ENCODE measurements at places on chromosomes 4 and X. TPM values are rescaled to one million over a fixed set of nuclear protein-coding genes. Genes with fewer than 3 reads are reported as not detected.

Gene CLGN
- total RNA-seq: not detected

Gene VCX3B
- total RNA-seq: not detected

Gene FAM241A
- 0.36 TPM for total RNA-seq

Gene UVSSA
- total RNA-seq: 48.0 TPM

Gene UBE2K
- 38.0 TPM for total RNA-seq

Gene KCNE5
- 1.1 TPM for total RNA-seq

Gene VSIG4
- total RNA-seq: 1.3 TPM

Gene RPA4
- total RNA-seq: 0.99 TPM

Gene VAMP7
- total RNA-seq: 33.6 TPM

Gene CCDC158
- total RNA-seq: not detected

Gene ASMT
- 0.79 TPM for total RNA-seq

Gene ALG13
- total RNA-seq: 57.3 TPM

Gene SMARCA1
- total RNA-seq: not detected

Gene GPR119
- not detected for total RNA-seq

- no peak for DNase-seq
Observed at GRCh38 chr4:100949350-100949935, 397.9 kb downstream of the PPP3CA start.

DNA sequence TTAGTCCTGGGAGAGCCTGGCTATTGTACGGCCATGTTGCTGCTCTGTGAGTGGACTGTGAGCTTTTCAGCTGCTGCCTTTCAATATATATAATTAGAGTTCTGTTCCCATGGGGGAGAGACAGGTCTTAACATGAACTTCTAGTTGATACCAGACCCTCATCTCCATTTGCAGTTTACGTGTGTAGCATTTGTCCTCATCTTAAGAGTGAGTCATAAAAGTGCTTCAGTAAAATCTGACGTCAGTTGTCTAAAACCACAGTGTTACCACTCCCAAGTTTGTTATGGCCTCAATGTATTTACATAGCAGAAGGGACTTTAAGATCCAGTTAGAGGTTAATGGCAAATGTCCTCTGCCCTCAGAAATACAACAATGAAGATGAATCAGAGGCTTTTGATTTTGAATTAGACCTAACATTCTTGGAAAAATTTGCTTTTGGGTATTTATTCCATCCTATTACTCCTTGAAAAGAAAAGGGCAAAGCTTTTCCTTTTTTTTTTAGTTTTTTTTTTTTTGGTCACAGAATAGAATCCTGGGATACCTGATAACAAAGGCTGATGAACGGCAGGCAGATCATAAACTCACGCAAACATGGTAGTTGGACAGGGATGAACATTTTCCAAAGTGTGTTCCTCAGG lies 38.6 kb downstream of the PHOX2B start:
- DNase-seq: no peak

GRCh38 chrX:133633162-133633561 lies 217.9 kb upstream of the GPC4 start:
- no peak for DNase-seq

GRCh38 chr4:26780539-26780938 lies 80.1 kb upstream of the STIM2 start:
- no peak for DNase-seq

- DNase-seq: no peak
Observed at GRCh38 chrX:134821370-134821769, 163.1 kb upstream of the PLAC1 start.

- DNase-seq: peak; percentile 85
Observed at GRCh38 chr4:81472281-81473182, 825 bp upstream of the RASGEF1B start.

DNA sequence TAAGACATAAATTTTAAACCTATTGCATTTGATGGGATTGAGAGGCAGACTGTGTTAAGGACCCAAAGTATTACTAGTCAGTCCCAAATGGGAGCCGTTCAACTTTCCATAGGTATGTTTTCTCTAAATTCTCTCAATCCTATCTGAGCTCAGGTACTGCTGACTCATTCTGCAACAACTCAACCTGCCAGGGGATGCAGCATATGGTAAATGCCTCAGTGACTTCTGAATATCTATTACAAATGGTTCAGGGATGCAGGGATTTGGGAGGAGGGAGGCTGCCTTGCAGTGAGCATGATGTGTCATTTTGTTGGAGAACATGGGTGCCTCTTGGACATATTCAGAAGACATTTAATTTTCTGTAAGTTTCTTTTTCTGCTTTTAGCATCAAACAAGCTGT lies 97.3 kb downstream of the HDAC8 start:
- no peak for DNase-seq

DNA sequence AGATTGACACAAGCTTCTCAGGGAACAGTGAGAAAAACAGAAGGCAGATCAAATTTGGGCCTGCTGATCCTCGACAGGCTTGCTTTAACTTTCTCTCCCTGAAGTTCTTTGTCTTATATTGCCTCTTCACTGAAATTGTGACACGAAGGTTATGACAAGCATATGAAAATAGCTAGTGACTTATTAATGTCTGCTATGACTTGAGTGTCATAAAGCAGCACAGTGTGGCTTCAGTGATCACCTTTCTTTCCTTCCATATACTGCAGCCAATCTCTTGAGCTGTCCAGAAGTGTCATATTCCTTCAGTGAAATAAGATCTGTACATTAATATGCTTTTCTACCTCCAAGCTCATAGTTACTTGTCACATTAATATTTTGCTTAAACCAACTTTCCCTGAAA lies 870.2 kb downstream of the C4orf33 start:
- DNase-seq: no peak

DNA sequence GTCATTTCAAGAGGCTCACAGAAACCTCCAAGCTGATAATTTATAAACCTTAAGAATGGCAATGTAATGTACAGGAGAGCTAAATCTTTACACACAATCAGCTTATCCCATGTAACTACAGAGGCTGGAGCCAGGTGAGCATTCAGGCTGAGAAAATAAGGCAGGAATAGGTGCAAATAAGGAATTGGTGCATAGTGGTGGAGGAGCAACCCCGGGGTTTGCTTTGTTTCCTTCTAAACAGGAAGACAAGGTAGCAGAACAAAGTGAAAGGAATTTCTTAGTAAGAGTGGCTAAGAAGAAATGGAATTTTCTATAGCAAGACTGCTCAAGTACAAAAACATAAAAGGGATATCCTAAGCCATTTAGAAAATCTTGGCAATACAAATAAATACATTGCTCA lies 82.4 kb downstream of the NR3C2 start:
- DNase-seq: no peak

DNA sequence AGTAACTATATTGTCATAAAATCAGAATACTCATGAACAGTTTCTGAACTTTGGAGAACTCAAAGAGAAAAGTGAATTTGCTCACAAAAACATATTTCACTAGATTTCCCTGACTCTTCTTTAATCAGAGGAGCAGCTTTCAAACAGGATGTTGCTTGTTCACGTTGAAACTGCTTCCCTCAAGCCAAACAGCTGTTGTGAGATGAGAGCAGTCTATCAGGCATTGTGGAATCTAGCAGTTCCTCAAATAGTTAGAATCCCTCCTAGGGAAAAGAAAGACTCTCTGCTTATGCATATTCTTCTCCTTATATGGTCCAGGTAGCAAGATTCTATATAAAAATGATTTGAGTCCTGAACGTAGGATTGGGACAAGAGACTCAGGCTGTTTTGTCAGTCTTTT lies 1012.1 kb downstream of the FAM133A start:
- no peak for DNase-seq

DNA sequence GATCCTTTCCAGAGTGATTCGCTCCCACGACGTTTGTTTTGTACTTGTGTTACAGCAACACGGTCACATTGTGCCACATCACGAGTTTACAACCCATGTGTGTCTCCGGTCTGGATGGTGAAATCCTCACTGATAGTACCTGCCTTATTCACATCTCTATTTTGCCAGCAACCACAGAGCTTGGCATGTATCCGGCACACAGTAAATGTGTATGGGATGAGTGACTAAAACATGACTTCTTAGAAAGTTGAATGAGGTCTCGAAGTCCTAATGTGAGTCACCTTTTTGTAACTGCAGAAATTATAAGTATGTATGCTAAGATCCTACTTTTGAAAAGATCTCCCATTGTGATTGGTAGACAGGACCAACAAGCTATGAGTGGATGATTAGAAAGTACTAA lies 7.5 kb downstream of the STOX2 start:
- DNase-seq: no peak

DNA sequence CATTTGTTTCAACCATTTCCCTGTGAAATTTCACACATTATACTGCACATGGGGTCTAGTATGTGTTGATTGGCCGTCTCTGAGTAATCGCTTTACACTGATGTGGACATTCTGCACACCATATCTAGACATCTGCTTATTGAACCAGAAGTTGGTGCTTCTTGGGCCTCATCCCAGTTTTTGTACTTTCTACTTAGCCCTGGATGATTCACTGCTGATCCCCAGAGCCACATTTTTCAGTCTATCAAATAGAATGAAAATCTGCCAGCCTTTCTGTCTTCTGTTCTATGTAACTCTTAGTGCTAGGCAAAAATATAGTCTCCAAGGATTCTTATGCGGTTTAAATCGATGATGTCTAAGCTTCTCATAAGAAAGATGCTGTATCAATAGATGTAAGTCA lies 40.5 kb upstream of the RELL1 start:
- no peak for DNase-seq

DNA sequence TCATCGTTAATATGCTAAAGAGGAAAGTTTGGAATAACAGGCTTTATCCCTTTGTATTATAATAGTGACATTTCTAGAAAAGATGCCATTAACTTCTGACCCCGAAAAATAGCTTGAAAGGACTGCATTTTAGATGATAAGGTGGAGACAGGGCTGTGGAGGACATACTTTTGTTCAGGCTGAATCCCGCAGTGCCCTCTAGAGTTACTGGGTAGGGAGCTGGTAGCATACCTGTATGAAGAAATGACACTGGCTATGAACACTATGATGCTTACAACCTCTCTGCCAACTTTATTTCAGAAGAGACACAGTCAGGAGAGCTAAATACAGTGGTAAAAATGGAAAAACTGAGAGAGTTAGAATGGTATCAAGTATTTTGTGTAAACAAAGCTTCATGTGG lies 8.1 kb downstream of the IL1RAPL1 start:
- DNase-seq: no peak

DNA sequence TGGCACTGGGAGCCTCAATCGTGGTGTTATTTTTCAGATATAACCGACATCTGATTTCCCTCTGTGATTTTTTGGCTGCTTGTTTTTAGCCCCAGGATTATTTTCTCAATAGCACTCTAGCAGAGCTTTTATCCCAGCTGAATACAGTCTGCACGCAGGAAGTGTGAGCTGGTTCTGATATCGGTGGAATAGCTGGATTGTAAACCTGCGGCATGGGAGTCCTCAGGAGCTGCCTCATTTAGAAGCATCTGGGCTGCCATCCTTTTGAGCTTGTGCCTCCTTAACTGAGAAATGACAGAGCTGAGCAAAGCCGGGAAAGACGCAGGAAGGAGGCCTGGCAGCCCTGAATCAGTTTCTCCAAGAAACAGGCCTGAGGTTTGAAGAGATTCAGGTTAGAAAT lies 28.4 kb upstream of the GRPEL1 start:
- DNase-seq: no peak

DNA sequence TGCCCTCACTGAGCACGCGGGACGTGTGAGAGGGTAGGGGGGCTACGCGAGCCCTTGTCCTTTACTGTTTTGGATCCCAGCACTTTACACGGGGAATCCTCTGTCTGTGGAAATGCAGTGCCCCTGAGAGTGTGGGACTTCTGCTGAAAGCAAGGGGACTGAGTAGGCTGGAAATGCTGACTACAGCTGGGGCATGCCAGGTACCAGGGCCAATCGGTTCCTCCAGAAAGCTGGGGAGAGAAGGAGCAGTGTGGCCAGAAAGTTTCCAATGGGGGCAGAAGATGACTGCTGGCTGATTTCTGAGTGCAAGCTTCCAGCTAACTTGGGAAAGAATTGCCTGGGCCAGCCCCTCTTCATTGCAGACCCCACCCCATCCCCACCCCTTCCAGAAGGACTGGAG lies 1.5 kb downstream of the NHSL2 start:
- DNase-seq: no peak

DNA sequence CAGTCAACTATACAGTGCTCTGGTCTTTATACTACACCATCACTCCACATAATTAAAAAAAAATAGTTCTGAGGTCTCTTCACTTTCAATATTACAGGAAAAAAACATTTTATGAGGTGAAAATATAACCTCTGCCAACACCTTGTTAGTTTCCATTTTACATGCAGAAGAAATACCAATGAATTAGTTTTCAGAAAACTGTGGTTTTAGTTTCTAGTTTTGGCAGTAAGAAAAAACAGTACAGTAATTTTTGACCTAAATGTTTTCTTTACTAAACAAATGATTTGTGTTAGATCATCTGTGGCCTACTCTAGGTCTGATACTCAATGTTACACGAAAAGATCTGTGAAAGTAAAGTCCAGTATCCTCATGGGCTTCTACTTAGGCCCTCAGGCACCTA lies 10.0 kb downstream of the SULT1E1 start:
- no peak for DNase-seq

GRCh38 chr4:52096048-52096447 lies 44.9 kb downstream of the SPATA18 start:
- no peak for DNase-seq

GRCh38 chr4:40621229-40621591 lies 8.5 kb downstream of the RBM47 start:
- no peak for DNase-seq

- no peak for DNase-seq
Observed at GRCh38 chr4:87118826-87119225, 101.6 kb downstream of the KLHL8 start.

DNA sequence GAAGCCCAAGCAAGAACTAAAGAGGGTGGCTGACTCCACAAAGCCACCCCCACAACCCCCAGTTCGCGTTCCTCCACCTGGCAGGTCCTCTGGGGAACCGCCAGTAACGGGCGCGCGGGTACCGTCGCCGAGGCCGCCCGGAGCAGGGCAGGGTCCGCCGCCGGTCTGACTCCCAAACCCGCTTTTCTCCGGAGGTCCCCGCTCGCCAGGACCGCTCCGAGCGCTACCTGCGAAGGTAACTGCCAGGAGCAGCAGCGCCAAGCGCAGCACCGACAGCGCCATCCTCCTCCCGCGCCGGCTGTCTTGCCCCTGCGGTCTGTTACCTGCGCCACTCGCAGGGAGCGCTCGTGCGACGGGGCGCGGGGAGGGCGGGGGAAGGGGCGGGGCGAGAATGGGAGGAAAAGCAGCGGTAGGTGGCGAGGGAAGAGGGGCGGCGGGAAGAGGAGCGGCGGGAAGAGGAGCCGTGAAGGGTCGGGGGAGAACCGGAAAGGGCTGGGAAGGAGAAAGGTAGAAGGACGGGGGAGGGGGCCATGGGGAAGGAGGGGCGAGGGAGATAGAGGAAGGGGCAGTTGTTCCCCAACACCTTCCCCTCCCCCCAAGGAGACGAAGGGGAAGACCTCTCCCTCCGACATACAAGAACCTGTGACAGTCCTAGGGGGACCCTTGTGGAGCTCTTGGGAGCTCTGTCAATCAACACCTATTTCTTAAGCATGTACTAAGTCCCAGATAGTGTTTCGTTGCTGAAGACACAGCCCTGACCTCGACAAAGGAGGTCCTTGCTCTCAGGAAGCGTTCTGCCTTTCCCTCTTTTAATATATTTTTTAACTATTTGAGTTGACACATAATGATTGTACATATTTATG lies at the start of gene SPINK2:
TSS of gene SPINK2 (minus strand) at position 321 of the 863 bp plus-strand sequence. CDS start at position 282, 39 bp downstream.
- DNase-seq: peak; percentile 39

- DNase-seq: peak; percentile 73
Observed at GRCh38 chrX:2710041-2710840, 19.1 kb downstream of the CD99 start.
